ENCODE measurements at places on chromosomes 2 and 18.
A peak's percentile ranks its signal among the peaks of the same experiment; 100 is the strongest.

DNA sequence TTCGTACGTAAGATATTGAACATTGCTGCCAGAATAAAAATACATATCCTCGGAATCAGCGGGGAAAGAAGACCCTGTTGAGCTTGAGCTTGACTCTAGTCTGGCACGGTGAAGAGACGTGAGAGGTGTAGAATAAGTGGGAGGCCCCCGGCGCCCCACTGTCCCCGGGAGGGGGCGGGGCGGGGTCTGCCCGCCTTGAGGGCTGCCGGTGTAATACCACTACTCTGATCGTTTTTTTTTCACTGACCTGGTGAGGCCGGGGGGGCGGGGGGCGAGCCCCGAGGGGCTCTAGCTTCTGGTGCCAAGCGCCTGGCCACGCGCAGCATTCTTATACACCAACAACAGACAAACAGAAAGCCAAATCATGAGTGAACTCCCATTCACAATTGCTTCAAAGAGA is 324.0 kb upstream of the REG3G start:
- DNase-seq, result no peak

DNA sequence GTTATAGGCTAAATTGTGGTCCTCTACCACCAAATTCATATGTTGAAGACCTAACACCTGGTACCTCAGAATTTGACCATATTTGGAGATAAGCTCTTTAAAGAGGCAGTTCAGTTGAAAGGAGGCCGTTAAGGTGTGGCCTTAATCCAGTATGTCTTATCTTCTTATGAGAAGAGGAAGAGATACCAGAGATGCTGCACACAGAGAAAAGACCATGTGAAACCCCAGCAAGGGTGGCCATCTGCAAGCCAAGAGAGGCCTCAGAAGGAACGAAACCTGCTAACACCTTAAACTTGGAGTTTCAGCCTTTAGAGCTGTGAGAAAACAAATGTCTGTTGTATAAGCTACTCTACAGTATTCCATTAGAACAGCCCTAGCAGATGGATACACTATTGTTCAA is 528.1 kb upstream of the DCC start:
- no peak for DNase-seq

DNA sequence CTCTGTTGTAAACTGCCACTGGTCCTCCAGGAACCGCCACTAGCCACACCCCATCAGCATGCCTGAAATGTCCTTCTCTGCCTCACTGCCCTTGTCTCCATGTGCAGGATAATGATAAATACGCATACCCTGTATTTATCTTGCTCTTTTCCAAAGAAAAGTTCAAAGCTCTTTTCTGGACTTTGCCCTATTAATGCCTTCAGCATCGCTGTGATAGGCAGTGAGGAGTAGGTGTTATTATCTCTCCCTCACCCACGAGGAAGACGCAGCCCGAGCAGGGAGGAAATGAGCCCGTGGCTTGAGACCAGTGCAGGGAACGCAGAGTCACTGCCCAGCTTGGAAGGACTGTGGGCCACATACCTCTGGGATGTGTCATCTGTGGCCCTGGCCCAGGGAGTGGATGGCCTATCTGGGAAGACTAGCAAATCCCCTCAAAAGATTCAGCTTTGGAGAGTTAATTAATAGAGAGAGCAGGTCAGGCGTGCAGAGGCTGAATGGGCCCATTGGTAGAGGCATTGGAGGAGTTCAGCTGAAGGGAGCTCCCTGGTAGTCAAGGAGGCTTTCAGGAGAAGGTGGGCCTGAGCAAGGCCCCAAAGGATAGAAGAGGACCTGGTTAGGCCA is 39.5 kb upstream of the MCFD2 start:
- DNase-seq, result peak; percentile 88

GRCh38 chr2:127941461-127941860 is 55.7 kb upstream of the AMMECR1L start:
- DNase-seq, result no peak

DNA sequence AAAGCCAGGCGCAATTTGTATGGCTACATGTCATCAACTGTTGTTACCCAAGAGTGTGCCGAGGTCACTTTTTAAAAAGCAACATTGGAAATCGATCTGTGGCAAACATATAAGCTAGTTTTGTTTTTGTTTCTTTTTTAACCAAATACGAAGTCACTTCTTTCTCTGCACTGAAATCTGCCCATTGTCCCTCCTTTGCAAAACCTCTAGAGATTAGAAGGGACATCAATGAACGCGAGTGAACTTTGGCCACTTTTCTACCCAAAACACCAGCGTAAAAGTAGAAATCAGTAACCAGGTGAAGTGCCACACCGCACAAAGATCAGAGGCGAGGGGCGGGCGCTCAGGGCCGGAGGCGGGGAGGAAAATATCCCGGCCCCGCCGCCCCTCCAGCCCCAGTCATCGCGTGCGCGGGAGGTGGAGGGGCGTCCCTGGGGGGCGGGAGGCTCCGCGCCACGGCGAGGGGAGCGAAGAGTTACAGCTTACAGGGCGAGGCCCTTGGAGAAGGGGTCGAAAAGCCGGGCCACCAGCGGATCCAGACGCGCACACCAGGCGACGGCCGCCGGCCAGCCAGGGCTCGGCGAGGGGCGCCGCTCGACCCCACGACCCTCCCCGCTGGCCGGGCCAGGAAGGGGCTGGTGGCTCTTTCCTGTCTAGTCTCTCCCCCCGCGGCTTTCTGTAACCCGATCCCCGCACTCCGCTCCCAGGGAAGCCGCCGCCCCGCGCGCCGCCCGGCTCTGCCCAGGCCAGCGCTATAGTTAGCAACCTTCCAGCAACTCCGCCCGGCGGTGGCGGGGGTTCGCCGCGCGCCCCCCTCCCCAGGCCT is 993 bp downstream of the RBMS1 start:
- peak; percentile 86 for DNase-seq

DNA sequence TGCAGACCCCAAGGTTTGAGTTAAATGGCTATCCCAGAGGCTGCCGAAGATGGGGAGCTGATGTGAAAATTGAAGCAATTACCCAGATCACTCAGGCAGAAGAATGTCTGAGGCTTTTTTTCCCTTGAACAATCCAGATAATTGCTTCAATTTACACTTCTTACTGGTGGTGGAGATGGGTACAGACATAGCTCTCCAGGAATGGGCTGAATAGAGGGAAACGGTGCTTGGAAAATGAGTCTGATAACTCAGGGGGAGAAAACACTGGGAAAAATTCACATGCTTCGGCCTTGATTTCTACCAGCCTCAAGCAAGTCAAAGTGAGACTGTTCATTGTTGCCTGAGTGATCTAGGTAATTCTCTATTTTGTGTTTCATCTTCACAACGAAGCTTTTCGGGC is 9.5 kb upstream of the KIF5C start:
- no peak for DNase-seq

DNA sequence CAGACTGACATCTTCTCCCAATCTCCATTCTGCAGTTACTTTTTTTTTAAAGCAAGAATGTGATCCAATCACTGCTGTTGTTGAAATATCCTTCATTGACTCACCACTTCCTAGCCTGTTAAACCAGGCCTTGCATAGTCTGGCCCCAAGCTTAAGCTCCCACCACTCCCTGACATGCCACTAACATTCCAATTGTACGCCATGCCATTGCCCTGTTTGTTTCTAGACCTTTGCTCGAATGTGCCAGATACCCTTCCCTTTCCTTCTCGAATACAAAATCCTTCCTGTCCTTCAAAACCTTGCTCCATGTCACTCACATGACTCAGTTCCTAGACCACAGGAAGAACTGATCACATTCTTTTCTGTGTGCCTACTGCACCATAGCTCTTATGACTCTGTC is 224.2 kb downstream of the CYRIA start:
- DNase-seq, result no peak

DNA sequence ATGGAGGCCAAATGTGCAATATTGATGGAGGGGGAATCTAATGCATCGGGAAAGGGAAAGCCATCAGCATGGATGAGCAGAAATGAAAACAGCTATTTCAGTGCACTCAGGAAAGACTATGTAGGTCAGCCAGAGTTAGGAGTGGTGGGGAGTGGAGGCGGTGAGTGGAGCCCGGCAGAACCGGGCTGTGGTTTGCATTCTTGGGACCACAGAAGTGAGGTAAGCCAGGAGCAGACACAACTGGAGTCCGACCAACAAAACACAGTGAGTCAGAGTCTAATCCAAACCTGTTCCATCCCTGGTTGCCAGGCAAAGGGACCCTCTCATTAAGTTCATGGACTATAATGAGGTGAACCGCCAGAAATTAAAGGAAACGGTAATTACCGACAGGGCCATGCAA is 61.1 kb upstream of the RAB12 start:
- no peak for DNase-seq

DNA sequence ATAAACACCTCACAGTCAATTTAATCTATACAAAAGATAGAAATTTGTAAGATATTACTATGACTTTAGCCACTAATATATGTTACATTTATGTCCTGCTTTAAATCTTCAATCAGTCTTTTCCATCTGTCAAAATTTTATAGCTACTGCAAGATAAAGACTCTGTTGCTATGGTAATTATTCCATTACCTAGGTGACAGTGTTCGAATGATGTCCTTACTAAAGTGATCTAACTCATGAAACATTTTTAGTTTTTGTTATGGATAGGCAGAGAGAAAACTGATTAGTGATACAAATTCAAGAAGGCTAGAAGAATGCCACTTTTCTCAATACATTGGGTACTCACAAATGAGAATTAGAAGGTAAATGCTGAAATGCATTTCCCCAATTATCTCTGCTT is 359.9 kb upstream of the FSHR start:
- DNase-seq, result no peak

DNA sequence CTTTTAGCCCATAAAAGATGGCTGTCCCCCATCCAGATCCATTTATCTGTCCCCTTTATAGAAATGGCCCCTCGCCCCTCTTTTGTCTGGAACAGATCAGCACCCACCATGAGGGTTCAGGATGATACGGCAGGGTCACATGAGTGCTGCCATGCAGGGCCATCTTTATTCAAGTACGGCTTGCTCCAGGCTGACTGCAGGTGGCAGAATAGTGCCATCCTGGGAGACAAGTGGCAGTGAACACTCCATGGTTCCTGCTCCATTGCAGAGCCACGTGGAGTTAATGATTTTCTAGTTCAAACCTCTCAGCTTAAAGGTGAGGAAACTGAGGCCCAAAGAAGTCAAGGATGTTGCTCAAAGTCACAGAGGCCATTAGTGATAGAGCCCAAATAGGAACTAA is 180.6 kb downstream of the CLIP4 start:
- no peak for DNase-seq

GRCh38 chr2:200081236-200081635 is 125.9 kb downstream of the MAIP1 start:
- DNase-seq, result no peak

GRCh38 chr2:48356701-48357325 is 173.1 kb upstream of the STON1 start:
- no peak for DNase-seq

DNA sequence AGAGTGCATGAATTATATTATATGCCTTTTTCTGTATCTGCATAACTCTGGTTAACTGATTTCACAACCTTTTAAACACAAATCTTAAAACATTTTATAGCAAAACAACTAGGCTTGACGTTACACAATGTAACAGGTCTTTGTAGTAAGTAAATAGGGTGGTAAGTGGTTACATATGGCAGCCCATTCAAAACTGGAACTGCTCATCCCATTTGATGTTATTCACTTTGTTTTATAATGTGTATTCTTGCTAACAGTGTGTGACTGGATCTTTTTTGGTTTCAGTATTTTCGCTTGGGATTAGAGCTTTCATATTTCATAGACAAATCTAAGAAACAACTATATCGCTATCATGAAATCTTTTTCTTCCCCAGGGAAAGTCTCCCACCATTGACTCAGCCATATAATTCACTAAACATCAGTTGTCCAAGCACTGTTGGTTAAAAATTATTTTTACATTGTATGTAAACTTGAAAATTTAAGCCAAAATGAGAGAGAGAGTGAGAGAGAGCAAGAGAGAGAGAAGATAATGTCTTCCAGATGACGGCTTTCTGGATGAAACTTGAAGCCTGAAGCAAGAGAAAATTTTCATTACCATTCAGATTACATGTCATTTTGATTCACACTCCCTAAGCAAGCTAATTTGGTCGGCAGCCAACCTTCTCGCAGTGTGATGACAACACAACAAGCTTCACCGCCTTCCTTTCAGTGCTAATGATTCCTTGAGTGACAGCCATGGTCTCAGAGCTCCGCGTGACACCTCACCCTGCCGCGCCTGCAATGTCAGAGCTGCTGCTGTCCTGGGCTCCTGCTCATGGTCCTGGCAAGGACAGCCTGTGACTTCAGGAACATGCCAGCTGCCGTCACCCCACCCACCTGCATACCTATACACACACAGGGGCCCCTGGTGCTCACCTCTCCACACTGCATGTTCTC is 946.9 kb upstream of the SOX11 start:
- no peak for DNase-seq

DNA sequence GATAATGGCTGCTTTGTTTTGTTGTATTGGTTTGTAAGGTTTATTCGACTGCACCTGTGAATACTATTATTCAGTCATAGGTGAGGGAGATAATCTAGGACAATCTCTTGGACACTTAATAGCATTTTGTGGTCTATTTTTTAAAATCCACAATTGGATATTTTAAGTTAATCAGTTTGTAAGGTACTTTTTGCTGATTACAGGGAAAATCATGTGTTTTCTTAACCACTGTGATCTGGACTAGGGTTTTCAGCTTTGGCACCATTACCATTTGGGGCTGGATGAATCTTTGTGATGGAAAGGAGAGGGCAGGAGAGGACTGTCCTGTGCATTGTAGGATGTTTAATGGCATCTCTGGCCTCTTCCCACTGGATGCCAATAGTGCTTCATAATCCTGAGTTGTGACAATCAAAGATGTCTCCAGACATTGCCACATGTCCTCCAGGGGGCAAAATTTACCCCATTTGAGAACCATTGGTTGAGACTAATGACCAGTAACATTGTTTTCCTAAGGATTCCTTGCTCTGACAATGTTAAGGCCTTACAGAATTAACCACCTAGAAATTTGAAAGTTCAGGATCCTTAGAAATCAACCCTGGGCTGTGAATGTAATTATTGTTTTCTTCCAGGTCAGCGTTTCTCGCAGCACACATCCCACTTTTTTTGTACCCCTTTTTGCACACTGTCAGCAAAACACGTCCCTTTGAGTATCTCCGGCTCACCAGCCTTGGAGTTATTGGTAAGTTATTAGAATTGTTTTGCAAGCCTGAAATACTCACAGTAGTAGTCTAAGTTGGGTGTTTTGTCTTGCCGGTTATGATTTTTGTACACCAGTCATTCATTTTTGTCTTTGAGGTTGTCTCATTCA is 15.6 kb downstream of the CNOT9 start:
- DNase-seq, result no peak

DNA sequence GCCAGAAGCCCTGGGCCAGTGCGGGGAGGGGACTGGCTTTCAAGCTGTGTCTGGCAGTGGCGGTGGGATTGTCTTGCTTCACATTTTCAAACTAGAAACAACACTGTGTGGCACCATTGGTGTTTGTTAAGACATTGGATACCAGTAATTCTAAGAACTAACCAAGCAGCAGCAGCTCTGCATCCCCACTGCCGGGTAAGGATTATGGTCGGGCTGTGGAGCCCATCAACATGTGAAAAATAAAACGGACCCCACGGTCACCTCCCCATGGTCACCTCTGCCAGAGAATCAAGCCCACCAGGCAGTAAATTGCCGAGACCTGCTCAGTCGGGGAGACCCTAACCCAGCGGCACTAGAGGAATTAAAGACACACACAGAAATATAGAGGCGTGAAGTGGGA is 65.3 kb downstream of the C18orf63 start:
- no peak for DNase-seq

GRCh38 chr2:53635694-53636093 is 131.9 kb upstream of the CHAC2 start:
- DNase-seq, result no peak
